Right atrium auricular region (tissue), 2 donors: ENCODE measurements at places on chromosomes 3 and 15.

- peak; percentile 81 for DNase-seq
These were observed 511.3 kb downstream of the SHQ1 start for GRCh38 chr3:72336821-72337479.

GRCh38 chr15:69647142-69647513 is 194.5 kb downstream of the RPLP1 start:
- no peak for DNase-seq

- no peak for DNase-seq
These were observed 85.5 kb upstream of the LRTM1 start for GRCh38 chr3:55013145-55013925.

DNA sequence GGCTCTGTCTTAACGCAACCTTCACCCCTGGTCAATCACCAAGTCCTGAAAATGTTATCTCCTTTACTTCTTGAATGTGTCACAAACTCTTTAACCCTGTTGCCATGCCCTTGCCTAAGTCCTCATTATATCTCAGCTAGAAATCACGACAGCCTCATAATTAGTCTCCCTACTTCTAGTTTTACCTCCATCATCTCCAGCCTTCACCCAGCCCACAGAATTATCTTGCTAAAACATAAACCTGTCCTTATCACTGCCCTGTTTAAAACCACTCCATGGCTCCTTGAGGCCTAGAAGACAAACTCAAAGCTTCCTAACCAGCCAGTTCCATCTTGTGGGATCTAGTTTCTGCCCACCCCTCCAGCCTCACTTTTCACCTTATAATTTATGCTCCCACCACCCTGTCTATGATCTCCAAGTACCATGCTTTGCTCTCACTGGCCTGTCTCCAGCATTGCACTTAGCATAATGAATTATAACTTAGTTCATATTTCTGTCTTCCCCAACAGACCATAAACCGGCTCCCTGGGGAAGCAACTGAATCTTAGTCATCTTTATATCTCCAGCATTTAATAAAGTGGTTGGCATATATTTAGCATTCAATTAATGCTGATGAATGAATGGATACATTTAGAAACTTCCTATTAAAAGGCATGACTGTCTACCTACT is 39.2 kb downstream of the GPR176 start:
- no peak for DNase-seq

GRCh38 chr15:85475317-85475701 is 94.9 kb downstream of the AKAP13 start:
- DNase-seq, result no peak

DNA sequence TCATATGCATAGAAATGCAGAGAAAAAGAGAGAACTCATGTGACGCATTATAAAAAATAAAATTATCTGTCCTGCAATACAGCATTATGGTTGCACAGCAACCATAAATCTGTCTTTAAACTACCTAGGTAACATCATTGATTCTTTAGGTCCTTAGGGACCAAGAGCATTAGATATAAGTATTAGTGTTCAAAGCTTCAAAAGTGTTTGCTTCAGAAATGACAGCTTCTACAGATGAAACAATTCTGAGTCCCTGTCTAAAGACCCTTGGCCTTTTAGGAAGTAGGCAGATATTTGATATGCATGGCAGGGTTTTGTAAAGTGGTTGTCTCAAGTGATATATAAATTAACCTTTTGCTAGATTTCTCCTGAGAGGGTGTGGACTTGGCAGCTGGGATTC is 454.2 kb downstream of the GBE1 start:
- no peak for DNase-seq
